ENCODE measurements at places on chromosomes 2 and 18.
A peak's percentile ranks its signal among the peaks of the same experiment; 100 is the strongest.

- DNase-seq = no peak
Observed at GRCh38 chr2:212282671-212283261, 255.8 kb downstream of the ERBB4 start.

DNA sequence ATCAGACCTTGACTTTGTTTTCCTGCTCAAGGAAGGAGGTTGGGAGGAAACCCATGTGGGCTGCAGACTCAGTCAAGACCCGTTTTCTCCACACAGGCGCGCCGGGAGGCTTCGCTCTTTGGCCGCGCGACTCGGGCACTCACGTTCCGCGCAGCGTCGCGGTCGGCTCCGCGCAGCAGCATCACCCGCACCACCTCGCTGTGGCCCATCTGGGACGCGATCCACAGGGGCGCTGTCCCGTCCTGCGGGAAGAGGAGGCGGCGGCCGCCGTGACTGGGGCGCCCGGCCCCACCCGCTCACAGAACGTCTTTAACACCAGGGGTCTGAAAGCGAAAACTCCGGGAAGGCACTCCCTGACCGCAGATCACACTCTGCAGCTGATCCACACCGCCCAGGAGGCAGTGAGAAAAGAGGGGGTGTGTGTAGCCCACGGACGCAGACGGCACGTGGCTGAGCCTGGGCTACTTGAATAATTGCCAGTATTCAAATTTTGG lies 33.1 kb upstream of the NPC1 start:
- DNase-seq = peak; percentile 22

DNA sequence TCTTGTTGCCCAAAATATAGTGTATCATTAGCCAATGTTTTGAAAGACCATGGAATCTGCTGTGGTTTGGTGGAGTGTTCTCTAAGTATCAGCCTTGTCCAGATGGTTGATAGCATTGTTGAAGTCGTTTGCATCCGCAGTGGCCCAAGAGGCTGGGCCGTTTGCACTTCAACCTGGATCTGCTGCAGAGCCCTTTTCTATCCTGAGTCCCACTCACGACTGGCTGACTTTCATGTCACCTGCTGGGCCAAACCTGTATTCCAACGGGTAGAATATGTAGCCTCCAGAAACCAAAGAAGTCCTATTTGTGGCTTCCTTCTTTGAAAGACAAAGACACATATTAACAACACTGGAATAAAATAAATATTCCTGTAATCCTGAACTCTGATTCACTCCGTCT lies 1154.1 kb downstream of the RPIA start:
- no peak for DNase-seq

DNA sequence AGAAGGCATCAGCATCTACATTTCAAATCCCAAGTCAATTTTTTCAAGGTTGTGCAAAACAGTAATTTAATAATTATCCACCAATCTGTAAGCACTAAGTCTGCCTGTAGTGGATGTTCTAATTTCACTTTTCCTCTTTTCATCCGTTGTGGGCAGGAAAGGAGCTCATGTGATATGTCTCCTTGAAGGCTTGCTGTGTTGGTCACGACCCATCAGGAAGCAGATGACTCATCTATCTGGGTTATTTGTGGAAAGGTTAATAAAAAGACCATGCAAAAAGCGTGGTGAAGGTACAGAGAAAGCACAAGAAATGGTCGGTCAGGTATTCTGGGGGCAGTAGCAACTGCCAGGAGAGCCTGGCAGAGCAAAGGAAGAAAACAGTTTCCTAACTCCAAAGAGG lies 476.7 kb upstream of the RAB6C start:
- peak; percentile 42 for DNase-seq

DNA sequence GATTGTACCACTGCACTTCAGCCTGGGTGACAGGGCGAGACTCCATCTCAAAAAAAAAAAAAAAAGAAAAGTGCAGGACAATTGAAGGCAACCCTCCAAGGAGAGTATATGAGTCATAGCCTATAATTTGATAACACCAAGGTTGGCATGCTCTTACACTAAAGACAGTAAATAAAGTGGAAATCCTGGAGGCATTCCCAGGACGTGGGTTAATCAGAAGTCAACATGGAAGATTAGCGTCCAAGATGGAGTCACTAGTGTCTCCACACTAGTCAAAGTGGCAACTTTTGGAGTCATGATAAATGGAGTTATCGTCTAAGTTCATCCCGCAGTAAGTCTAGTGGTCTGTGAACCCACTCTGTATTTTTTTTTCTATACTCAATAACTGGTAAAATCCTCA lies 21.2 kb upstream of the UGGT1 start:
- no peak for DNase-seq

- peak; percentile 49 for DNase-seq
Observed at GRCh38 chr18:12076424-12077140, 17.1 kb upstream of the ANKRD62 start.

DNA sequence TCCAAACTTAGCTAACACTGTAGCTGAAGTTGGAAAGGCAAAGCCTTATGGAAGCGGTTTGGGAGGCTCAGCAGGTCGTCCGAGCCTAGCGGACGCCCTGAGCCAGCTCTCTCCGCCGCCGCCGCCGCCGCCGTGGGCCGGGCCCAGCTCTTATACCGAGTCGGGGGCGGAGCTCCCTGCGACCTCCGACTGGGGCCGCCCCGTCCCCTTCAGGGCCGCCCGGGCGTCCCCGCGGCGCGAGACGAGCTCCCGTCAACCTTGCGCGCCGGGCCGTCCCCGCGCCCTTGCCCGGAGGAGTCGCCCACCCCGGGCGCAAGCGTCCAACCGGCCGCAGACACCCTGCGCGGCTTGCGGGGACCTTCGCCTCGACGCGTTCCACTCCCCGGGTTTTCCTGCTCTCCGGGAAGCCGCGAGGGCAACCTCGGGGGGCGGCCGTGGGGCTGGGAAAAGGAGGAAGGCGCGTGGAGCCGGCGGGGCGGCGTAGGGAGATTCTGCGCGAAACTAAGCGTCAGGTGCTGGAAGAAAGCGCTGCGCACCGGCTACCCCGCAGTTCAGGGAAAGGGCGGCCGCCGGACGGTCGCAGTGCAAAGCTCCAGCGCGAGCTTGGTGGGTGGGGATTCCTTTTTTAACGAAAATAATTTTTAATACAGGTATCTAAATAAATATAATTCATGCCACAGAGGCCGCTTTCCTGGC lies at the start of gene SLC40A1:
Gene SLC40A1 (minus strand): TSS at position 129 of the 696 bp plus-strand sequence. CDS start 326 bp downstream, outside the sequence.
- peak; percentile 55 for DNase-seq

- no peak for DNase-seq
Observed at GRCh38 chr2:15074751-15075700, 442.5 kb downstream of the LRATD1 start.

- no peak for DNase-seq
Observed at GRCh38 chr2:231521-232185, 32.2 kb downstream of the SH3YL1 start.

DNA sequence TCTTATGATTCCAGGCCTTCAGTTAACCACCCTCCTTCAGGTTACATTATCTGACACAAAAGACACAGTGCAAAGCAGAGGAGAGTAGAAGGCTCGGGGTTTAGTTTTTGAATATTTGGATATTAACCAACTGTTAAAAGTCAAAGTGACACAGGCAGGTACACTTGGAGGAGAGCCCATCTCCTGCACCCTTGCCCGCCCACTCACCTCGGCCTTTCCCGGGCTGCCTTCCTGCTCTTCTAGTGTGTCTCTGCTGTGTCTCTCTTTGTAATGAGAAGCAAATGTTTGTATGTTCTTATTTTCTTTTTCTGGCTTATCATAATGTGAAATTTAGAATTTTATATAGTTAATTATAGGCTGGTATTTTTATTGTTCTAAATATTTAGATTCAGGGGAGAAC lies 35.1 kb downstream of the ZNF236 start:
- DNase-seq = no peak

GRCh38 chr2:109102588-109103233 lies 26.3 kb upstream of the SH3RF3 start:
- no peak for DNase-seq

- peak; percentile 94 for DNase-seq
Observed at GRCh38 chr2:191376981-191377629, 131.9 kb downstream of the MYO1B start.
